ENCODE measurements at places on chromosomes 6 and 20.

- DNase-seq: no peak
These were observed 1.4 kb downstream of the CYB5R4 start for GRCh38 chr6:83860782-83861495.

DNA sequence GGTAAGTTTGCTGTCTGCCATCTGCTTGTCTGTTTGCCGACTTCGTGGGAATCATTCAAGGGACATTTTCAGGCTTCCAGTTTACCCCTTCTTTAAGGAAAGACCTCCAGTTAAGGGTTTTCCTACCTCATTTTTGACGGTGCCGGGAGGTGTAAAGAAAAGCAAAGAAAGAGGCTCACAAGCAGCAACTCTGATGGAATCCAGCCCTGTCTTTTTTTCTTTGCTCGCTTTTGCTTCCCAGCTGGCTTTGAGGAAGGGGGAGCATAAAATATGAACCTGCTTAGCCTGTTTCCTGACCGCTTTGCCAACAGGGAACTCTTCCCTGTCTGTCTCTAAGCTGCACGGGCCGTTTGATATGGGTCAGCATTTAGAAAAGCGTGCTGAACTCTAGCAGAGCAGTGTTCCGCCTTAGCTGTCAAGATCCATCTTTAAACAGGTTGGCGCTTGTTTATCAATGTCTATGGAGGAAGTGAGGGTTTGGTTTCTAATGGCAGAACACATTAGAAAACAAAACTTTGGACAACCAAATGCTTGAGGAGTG is 13.8 kb downstream of the SYTL3 start:
- no peak for DNase-seq

- no peak for DNase-seq
These were observed 30.9 kb downstream of the KIAA1755 start for GRCh38 chr20:38229376-38230252.

GRCh38 chr20:4953881-4954280 is 47.4 kb downstream of the SLC23A2 start:
- no peak for DNase-seq

- no peak for DNase-seq
These were observed 5.7 kb upstream of the TMEM30A start for GRCh38 chr6:75290136-75290945.

DNA sequence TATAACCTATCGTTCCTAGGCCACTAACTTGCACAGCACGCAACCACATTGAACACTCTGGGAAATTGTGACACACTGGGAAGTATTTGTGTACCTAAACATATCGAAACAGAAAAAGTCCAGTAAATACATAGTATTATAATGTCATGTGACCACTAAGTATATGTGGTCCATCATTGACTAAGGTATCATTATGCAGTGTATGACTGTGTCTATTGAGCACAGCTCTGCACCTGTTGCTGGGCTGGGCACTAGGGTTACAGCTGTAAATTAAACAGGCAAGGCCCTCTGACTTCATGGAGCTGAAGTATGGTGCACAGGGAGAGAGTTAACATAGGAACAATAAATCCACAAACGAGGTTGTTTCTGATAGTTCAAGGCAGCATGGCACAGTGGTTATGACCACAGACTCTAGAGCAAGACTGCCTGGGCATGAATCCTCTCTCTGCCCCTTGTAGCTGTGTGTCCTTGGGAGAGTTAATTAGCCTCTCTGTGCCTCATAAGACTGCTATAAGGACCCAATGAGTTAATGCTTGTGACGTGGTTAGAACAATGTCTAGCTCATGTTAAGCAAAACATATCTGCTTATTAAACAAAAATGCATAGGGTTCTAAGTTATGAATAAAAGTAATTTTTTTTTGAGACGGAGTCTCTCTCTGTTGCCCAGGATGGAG is 10.6 kb downstream of the BCAS1 start:
- no peak for DNase-seq

- DNase-seq: no peak
These were observed 23.1 kb upstream of the ZMYND8 start for GRCh38 chr20:47379433-47380150.

GRCh38 chr20:39253051-39253755 is 291.1 kb downstream of the DHX35 start:
- DNase-seq: no peak

- peak; percentile 60 for DNase-seq
These were observed 640 bp downstream of the SAYSD1 start for GRCh38 chr6:39114388-39114703.
